Fibroblast of the aortic adventitia (primary cell): ENCODE measurements at places on chromosomes 1 and 21. TPM values are rescaled to one million over a fixed set of nuclear protein-coding genes. Genes with fewer than 3 reads are reported as not detected.

Gene PGLYRP3
- not detected in 2 replicates for total RNA-seq

DNA sequence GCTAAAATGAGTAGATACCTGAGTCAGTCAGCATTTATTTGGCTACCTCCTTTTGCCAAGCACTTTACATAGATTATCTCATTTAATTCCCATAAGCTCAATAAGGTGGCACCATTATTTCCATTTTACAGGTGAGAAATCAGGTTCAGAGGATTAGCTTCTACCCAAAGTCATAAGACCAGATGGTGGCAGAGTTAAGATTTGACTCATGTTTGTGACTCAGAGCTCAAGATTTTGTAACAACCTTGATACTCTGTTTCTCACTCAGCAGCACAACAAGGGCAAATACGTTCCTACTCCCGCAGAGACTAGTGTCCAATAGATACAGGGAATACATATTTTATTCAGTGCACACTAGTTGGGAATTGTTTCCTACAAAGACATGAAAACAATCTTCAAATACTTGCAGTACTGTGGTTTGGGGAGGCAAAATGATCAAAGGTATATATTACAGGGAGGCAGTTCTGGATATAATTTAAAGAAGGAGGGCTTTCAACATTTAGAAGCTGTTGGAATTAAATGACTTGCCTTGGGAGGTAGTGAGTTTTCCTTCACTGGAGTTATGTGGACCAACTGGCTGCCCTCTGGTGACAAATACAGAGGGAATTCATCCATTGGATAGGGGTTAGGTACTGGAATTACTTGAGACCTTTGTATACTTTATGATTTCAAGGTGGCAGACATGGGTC is 3.6 kb downstream of the LEPR start:
- DNase-seq, result peak; percentile 82

Gene L1TD1
- under 0.01 and 1.5 TPM in 2 replicates for total RNA-seq

DNA sequence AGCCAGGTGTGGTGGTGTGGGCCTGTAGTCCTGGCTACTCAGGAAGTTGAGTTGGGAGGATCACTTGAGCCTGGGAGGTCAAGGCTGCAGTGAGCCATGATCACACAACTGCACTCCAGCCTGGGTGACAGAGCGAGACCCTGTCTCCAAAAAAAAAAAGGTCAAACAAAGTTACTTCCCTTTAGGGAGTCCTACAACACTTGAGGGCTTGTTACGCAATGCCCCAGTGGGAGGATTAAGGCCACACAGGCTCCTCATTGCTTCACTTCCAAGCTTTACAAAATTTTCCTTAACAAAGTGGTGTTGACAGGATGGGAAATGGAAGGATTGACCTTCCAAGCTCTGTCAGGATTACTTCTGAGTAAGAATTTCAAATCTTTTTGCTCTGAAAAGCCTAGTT is 6.2 kb upstream of the EXTL1 start:
- peak; percentile 73 for DNase-seq

GRCh38 chr1:183687546-183688304 is 34.6 kb upstream of the APOBEC4 start:
- peak; percentile 25 for DNase-seq

DNA sequence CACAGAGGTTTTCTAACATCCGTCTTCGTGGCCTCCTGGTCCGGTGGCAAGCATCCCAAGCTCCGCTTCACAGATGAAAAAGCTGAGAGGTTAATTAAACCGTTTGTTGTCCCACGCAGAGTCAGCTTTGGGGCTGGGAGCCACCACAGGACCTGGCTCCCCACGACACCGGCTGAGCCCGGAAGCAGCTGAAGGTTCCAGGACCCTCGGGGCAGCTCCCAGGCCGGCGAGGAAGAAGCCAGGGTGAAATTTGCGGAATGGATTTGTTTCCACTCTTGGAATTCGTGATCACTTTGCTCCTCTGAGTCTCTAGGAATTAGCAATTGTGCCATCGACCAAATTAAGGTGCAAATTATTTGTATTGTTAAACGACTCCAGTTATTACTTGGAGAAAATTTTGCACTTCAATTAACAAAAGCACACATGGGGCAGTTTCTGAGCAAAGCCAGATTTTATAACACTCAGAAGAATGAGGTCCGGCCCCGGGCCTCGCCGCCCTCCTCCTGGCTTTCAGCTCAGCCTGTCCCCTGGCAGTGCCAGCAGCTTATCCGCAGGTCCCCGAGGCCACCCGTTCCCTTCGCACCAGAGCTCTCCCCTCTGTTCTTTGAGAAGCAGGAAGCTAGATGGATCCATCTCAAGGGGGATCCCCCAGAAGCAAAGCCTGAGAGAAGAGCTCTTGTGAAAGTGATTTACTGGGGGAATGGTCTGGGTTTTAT is 69.1 kb downstream of the SIK1 start:
- DNase-seq, result no peak
